ENCODE measurements at places on chromosomes 2 and 18.

GRCh38 chr18:48027401-48027963, 97.0 kb upstream of the SMAD2 start:
- no peak for DNase-seq

GRCh38 chr2:238461916-238462315, 35.2 kb downstream of the ASB1 start:
- DNase-seq = no peak

DNA sequence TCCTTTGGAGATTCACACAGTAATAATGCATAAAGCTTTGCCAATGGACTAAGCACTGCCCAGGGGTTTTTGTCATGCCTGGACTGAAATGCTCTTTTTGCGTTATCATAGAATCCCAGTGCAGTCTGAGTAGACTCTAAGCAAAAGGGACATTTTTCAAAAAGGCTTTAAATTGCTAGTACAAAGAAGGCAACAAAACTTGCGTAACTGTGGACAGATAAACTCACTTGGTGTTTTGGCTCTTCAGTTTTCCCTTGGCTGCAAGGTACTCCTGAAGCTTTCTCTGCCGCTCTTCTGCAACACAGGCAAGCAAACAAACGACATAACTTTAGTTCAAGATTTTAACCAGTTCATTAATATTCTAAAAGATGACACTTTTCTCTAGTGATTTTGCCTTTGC, 2.1 kb downstream of the CKAP2L start:
- DNase-seq = no peak

GRCh38 chr2:19893520-19894133, 8.2 kb downstream of the TTC32 start:
- DNase-seq = no peak

Data from NCI-H1930 (cell line).